Right forelimb (tissue), 1 donor: ENCODE measurements at places on chromosomes 6 and 20.

GRCh38 chr20:57467742-57468141 is 57.2 kb downstream of the CTCFL start:
- DNase-seq = no peak

- DNase-seq = no peak
These were observed 63.6 kb downstream of the BLOC1S5 start for GRCh38 chr6:8000636-8001035.

DNA sequence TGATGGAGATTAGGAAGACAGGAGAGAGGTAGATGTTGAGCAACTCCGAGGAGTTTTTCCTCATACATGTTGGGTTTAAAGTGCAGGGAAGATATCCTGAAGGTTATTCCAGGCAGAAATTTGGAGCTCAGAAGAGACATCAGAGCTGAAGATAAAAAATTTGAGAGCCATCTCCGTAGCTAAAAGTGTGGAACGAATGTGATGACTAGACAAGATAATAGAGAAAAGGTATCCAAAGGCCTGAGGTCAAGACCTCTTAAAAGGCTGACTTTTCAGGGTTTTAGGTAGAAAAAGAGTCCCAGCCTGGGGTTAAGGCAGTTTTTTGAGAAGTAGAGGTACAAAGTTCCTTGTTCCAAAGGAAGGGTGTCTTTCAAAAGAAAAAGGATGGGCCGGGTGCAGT is 214.8 kb downstream of the ESR1 start:
- no peak for DNase-seq

GRCh38 chr20:33653218-33653899 is 8.8 kb upstream of the C20orf144 start:
- peak; percentile 81 for DNase-seq

DNA sequence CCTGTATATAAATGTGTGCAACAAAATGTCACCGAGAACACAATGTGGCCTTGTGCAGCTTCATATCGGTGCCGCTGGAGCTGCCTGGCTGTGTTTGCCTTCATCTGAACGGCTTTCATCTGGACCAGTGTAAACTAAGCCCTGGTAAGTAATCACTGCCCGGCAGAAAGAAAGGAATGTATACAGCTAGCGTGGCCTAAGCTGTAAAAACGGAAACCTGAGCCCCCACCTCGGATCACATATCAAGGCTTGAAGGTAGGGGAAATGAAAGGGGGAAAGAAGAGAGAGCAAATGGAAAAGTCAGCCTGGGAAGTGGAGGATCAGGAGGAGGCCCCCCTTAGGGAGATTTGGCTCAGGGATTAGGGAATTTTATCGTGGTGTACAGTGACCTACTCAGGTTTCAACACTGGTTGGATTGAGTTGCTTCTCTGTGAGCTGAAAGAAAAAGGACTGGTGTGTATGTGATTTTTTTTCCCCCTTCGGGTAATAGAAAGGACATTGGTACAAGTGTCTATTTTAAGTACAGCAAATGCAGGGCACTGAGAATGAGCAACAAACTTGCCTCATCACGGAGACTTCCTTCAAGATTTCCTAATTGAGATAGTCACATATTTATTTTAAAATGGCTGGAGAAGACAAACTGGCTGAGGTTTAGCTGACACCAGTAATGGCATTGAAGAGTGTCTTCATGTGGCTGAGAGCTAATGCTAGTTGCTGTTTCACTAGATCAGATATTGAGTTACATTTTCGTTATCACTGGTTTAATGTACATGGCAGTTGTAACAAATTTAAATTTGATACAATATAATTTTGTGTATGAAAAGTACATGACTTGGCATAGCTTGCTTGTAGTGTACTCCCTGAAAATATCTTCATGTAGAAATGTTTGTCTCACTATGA is 3.5 kb downstream of the SOBP start:
- peak; percentile 60 for DNase-seq

DNA sequence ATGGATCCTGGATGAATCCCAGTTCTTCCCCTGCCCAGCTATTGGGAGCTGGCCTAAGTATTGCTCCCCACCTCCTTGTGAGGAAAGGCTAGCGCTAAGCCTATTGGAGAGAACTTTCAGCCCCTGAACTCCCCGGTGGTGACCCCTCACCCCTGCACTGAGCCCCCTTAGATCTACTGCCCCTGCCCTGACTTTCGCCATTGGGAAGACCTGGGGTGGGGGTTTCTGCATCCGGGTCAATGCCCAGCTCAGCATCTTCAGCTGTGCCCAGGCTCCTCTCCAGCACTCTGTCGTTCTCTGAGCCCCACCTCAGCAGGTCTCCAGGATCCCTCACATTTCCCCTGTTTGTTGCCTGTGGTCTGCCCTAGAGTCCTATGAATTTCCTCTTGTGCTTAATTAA is 9.0 kb downstream of the TREML4 start:
- DNase-seq = no peak

- no peak for DNase-seq
These were observed 54.1 kb downstream of the BPIFB1 start for GRCh38 chr20:33337119-33337518.

GRCh38 chr20:63206878-63207277 is 9.1 kb downstream of the YTHDF1 start:
- DNase-seq = no peak

DNA sequence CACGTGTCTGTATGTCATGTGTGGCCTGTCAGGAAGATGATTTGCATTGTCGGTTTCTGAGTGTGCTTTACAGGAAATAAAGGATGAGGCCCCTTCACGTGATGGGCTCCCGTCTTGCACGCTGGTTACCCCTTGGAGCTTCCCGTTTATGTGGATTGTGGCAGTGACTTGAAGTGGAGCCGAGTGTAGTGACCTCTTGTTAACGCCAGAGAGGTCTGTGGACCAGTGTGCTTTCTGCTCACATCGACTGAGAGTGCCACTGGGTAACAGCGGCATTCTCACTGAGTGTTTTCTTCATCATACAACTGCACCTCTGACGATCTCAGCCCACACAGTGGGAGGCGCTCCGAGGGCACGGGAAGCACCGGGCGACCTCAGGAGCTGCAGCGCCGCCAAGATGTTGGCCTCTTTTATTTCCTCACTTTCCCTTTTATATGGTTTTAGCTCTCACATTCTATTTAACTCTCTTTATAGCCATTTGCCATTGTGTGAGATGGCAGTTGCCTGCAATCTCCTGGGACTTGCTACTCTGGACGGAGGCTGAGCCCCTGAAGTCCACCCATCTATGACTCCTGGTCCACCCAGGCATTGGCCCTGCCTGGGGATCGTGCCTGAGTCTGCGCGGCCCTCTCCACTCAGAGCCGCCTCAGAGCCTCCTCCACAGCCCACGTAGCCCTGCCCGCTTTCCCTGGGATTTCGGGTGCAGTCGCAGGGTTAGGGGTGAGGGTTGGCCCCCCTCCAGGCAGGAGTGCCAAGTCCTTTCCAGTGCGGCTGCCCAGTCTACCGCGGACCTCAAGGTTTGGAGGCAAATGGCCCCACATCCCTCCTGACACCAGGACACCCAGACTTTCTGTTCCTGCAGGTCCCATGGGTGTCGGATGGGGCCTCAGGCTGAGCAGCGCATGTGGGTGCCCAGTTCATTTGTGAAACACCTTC is 238.9 kb downstream of the ERMARD start:
- peak; percentile 19 for DNase-seq

DNA sequence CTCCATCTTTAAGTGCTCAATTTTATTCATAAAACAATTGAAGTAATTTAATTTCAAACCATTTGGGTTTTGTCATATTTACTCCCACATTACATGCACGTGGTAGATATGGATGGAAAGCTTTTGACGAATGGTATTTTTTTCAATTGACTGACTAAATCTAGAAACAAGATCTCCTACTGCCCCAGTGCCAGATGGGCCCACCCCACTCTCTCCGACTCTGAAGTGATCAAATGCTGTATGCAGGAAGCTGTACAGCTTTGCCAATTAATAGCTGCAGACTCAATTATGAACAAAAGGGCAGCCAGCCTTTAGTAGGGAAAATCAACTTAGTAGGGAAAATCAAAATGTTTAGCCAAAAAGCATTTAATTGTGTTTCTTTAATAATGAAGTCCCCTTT is 46.2 kb downstream of the PACRG start:
- DNase-seq = no peak

- no peak for DNase-seq
These were observed 39.8 kb downstream of the STX11 start for GRCh38 chr6:144190080-144190479.

DNA sequence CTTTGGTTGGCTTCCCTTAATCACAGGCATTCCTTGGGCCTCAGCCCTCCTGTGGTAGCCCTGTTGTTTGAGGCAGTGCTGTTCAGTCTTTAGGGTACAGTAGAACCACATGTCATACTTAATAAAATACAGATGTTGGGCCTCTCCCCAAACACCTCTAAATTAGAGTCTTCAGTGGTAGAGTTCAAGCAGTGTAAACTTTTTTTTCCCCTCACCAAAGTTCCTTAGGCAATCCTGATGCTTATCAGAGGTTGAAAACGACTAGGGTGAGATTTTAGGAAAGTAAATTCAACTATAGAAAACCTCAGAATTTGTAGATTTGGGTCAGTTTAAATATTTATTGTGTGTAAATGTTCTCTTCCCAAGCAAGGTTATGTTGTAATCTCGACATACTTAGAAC is 44.6 kb downstream of the BLTP3A start:
- no peak for DNase-seq

DNA sequence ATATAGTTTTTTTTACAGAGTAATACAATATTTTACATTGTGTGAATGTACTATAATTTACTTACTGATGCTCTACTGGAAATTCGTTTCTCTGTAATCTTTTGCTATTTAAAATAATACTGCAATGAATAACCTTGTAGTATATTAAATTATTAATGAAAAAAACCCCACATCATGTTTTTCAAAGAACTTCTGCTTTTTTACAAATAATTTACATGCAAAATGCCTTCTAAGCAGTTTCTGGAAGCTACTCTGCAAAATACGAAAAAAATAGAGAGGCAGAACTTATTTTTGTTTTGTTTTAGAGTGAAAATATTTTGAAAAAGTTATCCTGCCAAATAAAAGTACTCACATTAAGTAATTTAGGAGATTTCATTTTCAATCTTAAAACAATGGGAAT is 165.8 kb upstream of the SIM1 start:
- DNase-seq = no peak

DNA sequence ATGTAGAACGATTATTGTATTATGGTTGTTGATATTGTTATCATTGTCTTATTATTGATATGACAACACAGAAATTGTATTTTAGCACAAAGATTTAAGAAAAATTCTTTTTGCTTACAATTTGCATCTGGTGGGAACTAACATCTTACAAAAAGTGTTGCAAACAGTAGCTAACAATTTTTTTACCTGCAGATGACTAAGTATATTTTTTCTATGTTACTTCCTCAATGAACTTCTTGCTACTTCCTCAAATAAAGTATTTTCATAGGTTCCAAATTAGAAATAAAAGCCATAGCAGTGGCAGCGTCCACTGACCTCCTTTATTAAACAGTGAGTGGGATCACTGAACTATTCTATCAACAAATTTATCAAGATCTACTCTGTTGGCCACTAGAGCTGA is 847.0 kb downstream of the PHF3 start:
- DNase-seq = no peak

- no peak for DNase-seq
These were observed 36.5 kb downstream of the AKAP12 start for GRCh38 chr6:151276112-151276740.

DNA sequence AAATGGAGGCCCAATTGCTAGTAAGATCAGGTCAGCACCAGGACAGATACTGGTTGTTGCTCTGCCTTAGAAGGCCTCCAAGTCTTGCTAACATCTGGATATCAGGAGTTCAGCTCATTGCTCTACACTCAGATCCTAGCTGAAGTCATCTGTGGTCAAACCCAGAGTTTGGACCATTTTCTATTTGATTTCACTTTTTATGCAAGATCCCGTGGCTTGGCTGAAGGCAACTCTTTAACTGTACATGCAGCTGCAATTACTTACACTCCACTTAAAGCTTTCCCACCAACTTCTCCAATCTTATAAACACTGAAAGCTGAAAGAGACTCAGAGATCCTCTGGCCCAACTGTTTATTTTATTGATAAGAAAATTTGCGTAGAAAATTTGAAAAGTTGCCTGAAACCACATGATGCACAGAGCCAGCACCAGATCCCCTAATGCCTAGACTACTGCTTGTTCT is 2.7 kb downstream of the SLC17A2 start:
- no peak for DNase-seq

DNA sequence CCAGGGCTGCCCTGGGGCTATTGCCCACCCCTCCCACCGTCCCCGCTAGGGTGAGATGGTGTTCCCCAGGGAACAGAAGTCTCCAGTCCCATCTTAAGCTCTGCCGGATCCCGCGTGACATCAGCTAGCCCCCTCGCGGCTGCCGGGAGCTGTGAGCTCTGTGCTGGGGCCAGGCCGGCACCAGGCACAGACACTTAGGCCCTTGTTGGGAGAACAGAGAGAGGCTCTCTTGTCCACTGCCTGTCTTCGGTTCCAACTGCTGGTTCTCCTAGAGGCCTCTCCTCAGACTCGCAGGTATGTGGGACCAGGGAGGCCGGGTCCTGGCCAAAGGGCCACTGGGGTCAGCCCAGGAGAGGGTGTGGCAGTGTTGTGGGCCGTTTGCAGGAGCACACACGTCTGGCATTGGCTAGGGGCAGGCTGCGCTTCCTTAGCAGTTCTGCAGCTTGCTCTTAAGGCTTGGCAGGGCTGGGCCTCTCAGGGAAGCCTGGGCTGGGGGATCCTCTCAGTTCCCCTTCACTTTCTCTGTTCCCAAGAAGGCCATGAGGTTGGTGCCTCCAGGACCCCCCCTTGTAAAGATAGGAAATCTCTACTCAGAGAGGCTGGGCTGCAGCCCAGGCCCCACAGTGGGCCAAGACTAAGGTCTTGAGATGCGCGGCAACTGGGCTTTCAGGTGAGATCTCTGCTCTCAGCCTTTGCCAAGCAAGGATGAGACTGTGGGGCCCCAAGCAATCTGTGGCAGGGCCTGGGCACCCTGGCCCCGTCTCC is 6.3 kb downstream of the SGK2 start:
- DNase-seq = no peak

DNA sequence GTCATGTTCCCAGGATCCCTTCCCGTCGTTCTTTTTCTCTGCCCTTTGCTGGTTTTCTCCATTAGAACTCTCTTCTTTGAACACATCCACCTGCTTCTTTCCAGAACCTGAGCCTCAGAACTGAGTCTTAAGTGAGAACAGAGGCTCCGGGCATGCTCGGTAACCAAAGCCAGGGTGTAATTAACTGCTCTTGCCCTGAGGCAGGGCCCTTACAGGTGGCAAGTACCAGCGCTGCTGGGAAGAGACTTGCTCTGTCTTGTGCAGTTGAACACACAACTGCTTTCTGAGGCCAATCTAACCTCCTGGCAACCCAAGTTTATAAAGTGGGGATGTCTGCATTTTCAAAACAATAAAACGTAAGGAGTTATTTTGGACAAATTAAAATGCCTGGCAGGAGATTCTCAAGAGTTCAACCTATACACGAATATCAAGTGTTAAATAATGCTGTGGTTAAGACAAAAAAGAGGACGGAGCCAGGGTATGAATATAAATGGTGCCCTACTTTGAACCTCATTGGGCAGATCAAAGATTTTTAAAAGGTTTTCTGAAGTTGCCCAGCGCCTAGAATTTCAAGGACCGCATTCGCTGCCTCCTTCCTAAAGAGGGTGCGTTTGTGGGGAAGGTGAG is 12.4 kb upstream of the DEK start:
- DNase-seq = no peak

- DNase-seq = no peak
These were observed 6.9 kb upstream of the RNF144B start for GRCh38 chr6:18380158-18380836.

- DNase-seq = peak; percentile 47
These were observed 126.7 kb downstream of the UNC5CL start for GRCh38 chr6:40912158-40912946.

- DNase-seq = no peak
These were observed 1.1 kb upstream of the RNGTT start for GRCh38 chr6:88964509-88964908.

GRCh38 chr20:44018259-44018941 is 103.7 kb downstream of the TOX2 start:
- DNase-seq = peak; percentile 69

- no peak for DNase-seq
These were observed 5.9 kb downstream of the ZNF512B start for GRCh38 chr20:63963784-63964301.
